ENCODE measurements at places on chromosomes 13 and 19. TPM values are rescaled to one million over a fixed set of nuclear protein-coding genes. Genes with fewer than 3 reads are reported as not detected.
A peak's percentile ranks its signal among the peaks of the same experiment; 100 is the strongest.

DNA sequence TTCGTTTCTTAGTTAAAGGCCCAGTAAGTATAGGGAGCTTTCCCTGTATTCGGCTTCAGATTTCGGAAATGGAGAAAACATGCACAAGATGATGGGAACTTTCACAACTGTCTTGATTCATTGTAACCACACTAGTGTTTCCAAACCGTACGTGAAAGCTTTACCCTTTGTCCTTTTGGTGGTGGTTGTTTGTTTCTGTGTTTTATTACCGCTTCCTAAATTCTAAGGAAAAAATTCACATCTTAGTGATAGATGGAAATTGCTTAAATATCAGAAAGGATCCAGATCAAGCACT, 504 bp upstream of the VWA8 start:
- no peak for DNase-seq
- H3K27me3 ChIP-seq, result no peaks in the 10 kb centered on the region
- H3K36me3 ChIP-seq, result no peaks in the 10 kb centered on the region
- peak overlapping the region; percentile 97 for H3K4me3 ChIP-seq

GRCh38 chr19:3281026-3281425, 56.6 kb downstream of the CELF5 start:
- H3K4me1 ChIP-seq, result peaks cover 4% of the 10 kb centered on the region
- H3K27ac ChIP-seq, result no peak overlapping the region
- no peak overlapping the region for H3K4me3 ChIP-seq
- H3K27me3 ChIP-seq, result peaks cover 7% of the 10 kb centered on the region
- no peaks in the 10 kb centered on the region for H3K36me3 ChIP-seq

ENOX1 gene
- 0.41 TPM for total RNA-seq

BBC3 gene
- total RNA-seq, result 21.4 TPM

NXNL1 gene
- not detected for total RNA-seq

All from thoracic aorta (tissue), 2 donors.